ENCODE measurements at places on chromosomes 3 and 15.

DNA sequence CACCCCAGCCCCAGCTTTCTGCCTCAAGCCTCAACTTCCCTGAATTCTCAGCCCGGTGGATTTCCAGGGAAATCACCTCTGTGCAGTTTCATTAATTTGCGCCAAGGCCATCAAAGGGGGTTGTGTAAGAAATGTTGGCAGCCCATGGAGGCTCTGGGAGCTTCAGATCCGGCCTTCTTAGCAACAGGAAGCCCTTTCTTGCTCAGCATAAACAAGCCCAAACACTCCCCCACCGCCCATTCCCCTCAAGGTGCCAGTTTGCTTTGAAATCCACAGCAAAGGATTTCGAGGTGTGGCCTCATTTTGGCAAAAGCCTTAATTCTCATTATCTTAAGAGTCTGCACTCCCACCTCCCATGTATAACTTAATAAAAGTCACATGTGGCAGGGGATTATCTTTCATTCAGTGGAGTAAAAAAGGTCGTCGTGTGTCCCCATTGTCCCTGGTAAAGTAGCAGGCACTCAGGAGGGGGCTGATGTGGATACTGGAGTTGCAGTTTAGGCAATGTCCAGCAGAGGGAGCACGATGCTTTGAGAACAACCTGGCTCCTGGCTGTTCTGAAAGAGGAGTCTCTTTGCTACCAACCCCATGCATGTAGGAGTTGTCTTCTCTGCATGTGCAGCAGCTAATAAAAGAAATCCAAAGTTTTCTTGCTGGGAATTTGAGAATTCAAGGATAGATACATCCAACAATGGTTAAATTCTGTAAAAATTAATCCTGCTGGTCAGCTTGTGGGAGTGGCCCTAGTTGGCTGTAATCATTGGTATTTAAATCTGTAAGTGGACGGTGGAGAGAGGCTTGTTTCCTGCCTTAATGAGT, 39.5 kb downstream of the EBLN2 start:
- DNase-seq = peak; percentile 91

DNA sequence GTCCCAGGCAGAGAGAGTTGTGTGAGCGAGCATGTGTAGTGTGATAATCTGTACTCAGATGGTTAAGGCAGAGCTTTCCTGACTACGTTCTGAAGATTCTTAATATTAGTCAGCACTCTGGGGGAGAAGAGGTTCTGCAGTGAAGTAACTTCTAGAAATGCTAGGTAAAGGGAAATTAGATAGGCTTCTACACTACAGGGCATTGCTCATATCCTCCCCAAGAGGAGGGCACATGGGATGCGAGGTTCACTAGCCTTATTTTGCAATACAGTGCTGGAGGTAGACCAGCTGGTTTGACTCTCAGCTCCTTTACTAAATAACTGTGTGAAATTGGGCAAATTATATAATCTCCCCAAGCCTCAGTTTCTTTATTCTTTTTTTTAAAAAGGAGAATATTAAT, 300.3 kb upstream of the PDZRN3 start:
- DNase-seq = no peak

DNA sequence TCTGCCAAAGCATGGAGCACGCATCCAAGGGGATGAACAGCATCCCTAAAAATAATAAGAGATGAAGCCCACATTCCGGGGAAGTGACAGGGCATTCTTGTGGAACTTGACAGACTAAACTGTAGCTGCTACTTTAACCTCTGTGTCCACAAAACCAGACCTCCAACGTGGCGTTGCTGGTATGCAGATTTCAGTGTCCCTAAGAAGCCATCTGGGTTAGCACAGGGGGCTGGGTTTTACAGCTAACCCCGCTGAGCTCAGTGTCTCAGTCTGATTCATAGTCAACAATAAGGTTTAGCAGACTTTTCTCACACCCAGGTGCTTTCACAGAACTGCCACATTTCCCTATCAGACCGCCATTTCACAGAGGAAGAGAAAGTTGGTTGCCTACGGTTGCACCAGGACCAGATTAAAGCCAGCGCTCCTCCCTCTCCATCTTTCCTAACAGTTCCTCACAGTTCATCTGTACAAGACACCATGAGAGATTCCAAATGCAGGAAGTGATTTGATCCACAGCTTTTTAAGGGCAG, 61.6 kb upstream of the CTDSPL start:
- DNase-seq = peak; percentile 70

- no peak for DNase-seq
Measured at GRCh38 chr15:84961707-84962106, 19.9 kb upstream of the PDE8A start.

- DNase-seq = no peak
Measured at GRCh38 chr3:14082108-14082657, 42.5 kb downstream of the CHCHD4 start.

Measured in hepatic stellate cell (primary cell).